ENCODE measurements at places on chromosomes 7 and 10.

DNA sequence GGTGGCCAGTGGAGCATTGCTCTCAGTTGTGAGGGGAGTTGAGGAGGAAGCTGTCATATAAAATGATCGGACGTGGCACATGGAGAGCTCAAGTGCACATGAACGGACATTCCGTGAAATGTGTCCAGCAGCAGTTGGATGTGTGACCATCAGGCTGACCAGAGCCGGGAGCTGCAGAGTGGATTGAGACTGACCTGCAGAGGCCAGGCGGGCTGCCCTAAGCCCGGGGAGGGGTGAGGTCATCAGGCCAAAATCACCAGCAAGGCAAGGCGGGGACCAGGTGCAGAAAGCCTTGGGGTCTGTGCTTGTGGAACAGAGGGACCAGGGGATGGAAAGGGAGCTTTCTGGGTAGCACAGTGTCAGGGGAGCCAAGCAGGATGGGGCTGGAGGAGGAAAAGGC is 279.5 kb downstream of the CELF2 start:
- DNase-seq = no peak

GRCh38 chr10:51327432-51327831 is 253.1 kb downstream of the PRKG1 start:
- DNase-seq = no peak

GRCh38 chr7:4791738-4792536 is 16.5 kb downstream of the AP5Z1 start:
- no peak for DNase-seq

DNA sequence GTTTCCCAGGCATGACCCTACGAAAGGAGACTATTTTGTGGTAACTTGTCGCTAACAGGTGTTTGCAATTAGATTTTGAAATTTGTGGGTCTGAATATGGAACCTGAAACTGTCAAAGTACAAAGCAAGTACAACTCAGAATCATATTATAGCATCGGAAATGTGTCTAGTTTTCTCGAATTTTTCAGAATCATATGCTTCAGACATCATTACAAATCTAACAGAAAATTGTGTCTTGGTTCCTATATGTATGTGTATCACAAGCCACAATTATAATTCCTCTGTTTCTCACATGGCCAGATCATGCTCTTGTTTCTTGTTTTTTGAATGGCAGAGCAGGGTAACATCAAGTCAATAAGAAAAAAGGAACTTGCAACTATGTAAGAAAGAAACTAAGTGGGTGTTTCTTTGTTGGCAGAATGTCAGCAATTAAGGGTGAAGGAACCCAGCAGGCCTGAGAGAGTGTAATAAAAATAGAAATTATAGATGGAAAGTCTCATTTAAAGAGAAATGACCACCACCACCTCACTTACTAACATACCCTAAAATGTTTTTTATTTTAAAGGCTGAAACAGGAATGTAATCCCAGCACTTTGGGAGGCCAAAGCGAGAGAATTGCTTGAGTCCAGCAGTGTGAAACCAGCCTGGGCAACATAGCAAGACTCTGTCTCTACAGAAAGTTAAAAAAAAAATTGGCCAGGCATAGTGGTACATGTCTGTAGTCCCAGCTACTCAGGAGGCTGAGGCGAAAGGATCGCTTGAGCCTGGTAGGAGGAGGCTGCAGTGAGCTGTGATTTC is 51.3 kb downstream of the PRTFDC1 start:
- DNase-seq = no peak

DNA sequence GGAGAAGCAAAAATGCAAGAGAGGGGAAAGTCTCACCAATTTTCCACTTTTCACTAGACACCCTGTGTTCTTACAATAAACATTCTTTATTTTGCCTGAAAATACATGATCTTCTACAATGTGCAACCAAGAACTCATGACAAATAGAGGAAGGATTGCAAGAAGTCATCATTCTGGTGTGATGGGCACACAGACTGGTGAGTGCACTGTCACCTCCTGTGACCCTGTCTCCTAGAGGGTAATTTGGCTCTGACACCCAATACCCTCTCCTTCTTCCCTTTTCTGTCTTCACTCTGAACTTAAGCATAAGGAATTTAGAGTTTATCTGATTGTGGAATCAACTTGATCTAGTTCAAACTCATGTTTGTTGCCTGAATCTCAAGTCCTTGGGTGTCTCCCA is 153.7 kb downstream of the SH2D4B start:
- no peak for DNase-seq

GRCh38 chr7:148289630-148290029 is 300.9 kb upstream of the C7orf33 start:
- DNase-seq = no peak

DNA sequence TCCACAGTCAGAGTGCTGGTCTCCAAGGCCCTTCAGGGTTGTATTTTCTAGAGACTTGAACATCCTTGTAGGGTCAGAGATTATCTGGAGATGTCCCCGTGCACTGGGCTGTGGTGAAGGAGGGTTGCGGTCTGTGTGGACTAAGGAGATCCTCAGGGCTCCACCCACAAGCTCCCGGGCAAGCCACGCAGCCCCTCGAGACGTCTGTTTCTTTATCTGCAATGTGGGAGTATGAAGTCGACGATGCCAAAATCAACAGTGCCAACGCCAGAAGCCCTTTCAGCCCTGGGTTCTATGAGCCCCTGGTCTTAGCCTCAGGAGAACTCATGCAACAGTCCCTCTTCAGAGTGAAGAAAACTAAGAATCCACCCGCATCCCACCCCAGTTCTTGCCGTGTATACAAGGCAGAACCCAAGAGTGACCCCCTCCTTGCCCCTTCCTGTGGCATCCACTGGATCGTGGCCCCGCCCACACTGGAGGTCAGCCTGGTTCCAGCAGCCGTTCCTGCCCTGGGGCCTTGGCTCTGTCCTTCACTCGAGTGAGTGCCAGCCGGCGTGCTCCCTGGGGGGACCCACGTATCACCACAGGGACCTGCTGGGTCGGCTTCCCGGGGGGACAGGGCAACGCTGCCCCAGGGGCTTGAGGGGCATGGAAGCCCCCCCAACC is 6.0 kb upstream of the SHH start:
- no peak for DNase-seq

DNA sequence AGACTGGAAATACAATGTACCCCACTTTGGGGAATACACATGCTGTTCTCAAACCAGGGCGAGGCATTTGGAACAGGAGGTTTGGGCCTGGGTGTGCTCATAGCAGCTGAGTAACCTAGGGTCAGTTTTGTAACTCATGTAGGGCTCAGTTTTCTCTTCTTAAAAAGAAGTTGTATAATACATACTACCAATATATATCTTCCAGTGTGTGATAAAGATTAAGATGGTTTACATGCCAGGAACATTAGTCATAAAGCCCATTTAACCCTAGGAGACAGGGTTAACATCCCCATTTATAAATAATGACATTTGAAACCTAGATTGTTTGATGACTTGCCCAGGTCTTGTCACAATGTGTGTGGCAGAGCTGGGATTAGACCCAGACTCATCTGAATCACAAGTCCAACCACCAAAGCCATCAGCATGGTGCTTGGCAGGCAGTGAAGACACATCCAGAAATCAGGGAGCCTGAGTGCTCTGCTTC is 6.0 kb downstream of the AKR1B10 start:
- DNase-seq = no peak

DNA sequence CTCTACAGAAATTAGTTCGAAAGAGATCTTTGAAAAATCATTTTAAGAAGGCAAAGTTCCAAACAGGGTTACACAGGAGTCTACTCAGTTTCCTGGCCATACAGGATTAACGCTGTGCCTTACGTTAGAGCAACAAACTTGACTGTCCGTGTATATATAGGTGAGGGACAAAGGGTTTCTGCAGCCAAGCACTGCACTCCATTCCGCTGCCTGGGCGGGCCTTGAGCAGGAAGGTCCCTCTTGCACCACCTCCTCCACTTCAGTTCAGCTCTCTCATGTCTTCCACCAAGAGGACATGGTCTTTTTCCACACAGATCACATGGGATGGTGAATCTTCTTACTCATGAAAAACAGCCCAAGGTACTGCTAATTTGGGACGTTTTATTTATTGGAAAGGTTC is 43.2 kb downstream of the MCMBP start:
- no peak for DNase-seq

GRCh38 chr10:91709394-91709798 is 76.5 kb upstream of the PPP1R3C start:
- peak; percentile 86 for DNase-seq

DNA sequence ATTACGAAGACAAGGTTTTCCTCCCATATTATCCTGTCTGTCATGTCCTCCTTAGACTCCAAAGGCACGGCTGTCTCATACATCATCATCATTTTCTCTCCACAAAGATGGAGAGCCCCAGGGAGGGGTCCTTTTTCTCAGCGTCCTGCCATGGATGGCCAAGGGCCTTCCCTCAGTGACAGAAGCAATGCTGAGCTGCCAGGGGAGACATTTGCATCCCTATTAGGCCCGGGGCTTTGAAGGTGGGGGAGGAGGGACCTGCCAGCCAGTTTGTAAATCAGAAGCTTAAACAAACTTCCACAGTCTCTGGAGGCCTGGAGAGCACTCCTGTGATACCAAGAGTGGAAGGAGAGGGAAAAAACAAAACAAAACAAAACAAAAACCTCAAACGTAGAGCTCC is 112.4 kb upstream of the ADO start:
- no peak for DNase-seq

- no peak for DNase-seq
Measured at GRCh38 chr7:94980418-94981142, 73.2 kb downstream of the PPP1R9A start.

DNA sequence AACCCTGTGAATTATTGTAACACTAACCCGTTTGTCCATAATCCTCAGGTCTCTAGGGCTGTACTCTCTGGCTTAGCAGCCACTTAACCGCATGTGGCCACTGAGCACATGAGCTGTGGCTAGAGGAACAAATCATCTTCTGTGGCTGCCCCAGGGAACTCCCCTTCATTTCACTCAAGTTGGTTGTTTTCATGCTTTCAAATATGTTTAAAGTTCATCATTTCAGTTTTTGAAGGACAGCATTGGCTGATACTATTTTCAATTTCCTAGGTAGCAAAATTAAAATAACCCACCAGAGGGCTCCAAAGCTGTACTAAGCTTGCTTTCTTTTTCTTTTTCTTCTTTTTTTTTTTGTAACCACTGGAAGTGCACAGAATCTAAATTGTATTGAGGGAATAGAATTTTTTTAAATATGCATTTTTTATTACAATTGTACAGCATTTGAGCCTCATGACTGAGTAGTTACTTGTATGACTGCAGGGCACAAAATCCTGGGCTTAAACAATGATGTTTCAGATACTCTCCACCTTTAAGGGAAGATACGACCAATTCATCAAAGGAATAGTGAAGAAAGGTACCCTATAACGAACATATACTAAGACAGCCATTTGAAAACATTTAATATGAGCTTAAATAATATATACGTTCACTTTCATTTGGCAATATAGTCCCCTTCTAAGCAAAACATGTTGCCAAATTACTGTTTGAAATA is 38.6 kb downstream of the MRC1 start:
- DNase-seq = peak; percentile 3

- DNase-seq = no peak
Measured at GRCh38 chr10:94230134-94230785, 132.5 kb downstream of the NOC3L start.

DNA sequence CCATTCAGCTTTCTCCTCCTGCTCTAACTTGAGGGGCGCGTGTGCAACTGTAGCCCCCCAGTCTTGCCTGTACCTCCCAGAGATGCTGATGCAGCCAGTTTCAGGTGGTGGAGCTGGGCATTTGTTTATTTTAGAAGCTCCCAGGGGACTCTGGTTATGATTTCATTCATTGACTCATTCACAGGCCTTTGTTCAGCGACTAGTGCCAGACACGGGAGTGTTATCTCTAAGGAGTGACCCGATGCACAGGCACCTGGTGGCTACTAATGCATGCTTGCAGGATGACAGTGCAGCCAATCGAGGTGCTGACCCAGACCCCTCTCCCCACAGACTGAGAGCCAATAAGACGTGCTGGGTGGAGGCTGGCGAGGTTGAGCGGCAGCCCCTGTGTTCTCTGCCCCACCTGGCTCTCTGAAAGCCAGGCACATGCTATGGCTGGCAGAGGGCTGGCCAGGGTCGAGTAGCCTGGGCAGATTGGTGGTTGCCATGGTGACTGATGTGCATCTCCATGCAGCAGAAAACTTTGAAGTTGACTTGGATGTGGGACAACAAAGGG is 19.7 kb upstream of the SLC18A2 start:
- DNase-seq = no peak

DNA sequence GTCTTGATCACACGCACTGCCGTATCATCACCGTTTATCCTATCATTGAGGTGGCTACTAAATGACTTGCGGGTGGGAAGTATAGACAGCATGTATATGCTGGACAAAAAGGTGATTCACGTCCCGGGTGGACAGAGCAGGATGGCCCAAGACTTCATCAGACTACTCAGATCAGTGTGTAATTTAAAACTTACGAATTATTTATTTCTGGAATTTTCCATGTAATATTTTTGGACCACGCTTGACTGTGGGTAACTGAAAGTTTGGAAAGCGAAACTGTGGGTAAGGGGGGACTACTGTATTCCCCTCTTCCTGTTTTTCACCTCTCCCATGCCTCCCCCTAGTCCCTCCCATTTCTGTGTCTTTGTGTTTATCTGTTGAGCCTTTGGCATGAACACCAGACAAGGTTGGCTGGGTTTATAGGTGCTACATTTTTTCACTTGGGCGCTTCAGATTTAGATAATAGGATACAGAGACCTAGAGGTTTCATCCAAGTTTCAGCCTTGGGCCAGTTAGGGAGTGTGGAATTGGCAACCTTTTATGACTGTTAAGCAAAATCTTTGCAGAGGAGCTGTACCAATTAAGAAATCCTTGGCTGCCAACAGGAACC is 55.8 kb downstream of the RBM20 start:
- DNase-seq = no peak

DNA sequence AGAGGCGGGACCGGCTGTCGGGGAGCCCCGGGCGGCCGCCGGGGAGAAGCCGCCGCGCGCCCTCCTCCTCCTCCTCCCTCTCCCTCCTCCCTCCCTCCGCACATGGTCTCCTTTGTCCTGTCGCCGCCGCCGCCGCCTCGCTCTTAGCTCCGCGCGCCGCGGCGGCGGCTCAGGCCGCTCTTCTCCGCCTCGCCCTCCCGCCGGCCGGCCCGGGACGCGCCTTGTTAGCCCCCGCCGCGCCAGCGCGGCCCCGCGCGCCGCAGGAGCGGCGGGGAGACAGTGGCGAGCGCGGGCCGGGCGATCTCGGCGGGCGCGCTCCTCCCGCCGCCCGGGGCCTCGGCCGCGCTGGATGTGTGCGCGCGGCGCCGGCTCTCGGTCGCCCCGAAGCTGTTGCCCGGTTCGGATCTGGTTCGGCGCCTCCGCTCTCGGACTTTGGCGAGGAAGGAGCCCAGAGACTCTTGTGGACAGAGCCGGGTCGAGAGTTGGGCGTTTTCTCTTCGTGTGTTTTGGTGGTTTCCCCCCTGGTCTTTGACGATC is 437.4 kb upstream of the GALNT17 start:
- DNase-seq = peak; percentile 33

- DNase-seq = no peak
Measured at GRCh38 chr7:51224811-51225595, 91.6 kb downstream of the COBL start.
